GF-D8 (cell line): ENCODE measurements at places on chromosomes 2 and 18.

GRCh38 chr2:130287656-130288026 is 55.1 kb upstream of the IMP4 start:
- DNase-seq = no peak

DNA sequence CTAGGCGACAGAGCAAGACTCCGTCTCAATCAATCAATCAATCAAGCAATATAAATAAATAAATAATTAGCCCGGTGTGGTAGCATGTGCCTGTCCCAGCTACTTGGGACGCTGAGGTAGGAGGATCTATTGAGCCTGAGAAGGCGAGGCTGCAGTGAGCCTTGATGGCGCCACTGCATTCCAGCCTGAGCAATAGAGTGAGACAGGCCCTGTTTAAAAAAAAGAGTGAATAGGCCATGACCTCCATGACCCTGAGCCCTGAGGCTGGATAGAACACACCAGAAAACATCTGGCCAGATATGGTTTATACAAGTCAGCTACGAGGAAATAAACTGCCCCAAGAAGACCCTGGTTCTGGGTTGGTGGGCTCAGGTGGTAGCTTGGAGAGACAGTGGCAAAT is 20.4 kb upstream of the SEMA4C start:
- DNase-seq = no peak

DNA sequence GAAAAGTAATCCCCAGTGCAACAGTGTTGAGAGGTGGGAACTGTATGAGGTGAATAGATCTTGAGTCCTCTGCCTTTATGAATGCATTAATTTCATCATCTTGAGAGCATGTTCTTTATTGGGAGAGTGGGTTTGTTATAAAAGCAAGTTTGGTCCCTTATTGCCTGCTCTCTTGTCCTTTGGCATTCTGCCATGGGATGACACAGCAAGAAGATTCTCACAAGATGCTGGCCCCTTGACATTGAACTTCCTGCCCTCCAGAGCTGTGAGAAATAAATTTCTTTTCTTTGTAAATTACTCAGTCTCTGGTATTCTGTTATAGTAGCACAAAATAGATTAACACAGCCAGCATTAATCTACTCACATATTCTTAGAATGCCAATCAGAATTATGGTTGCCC is 108.6 kb downstream of the EHBP1 start:
- no peak for DNase-seq

GRCh38 chr2:105081006-105081601 is 43.2 kb downstream of the MRPS9 start:
- DNase-seq = no peak

DNA sequence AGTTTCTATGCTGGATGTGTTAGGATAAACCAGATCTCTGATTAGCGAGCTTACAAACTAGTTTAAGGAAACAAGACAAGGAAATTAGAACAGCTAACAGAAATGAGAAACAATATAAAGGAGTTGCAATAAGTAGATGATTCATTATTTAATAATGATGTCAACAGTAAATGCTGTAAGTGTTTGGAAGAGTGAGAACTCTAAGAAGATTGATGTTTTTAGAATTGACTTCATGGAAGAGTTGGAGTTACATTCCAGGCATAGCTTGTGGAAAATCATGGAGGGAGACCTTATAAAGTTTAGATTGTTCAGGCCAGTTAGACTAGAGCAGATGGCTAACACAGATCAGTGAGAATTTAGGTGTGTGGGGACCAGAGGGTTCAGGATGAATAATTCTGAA is 32.6 kb downstream of the PPP1R1C start:
- DNase-seq = no peak

- DNase-seq = no peak
These were observed 270.8 kb downstream of the ZNF407 start for GRCh38 chr18:74868461-74868860.

GRCh38 chr2:30625276-30625675 is 178.2 kb downstream of the LCLAT1 start:
- DNase-seq = no peak

DNA sequence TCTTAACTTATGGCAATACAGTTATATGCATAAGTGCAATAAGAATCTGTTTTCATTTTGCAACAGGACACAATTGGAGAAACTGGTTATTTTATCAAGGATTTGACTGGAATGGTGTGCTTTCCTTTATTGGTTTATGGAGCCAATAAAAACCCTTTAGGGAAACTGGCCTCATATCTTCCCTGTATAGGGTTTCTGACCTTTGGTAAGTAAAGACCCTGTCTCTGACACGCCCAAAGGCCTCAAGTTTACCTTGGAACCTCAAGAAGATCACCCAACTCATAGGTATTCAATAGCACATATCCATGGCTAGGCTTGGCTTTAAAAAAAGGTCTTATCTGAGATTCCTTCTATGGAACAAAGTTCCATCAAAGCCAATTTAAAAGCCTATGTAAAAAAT is 11.2 kb downstream of the HAAO start:
- DNase-seq = no peak

DNA sequence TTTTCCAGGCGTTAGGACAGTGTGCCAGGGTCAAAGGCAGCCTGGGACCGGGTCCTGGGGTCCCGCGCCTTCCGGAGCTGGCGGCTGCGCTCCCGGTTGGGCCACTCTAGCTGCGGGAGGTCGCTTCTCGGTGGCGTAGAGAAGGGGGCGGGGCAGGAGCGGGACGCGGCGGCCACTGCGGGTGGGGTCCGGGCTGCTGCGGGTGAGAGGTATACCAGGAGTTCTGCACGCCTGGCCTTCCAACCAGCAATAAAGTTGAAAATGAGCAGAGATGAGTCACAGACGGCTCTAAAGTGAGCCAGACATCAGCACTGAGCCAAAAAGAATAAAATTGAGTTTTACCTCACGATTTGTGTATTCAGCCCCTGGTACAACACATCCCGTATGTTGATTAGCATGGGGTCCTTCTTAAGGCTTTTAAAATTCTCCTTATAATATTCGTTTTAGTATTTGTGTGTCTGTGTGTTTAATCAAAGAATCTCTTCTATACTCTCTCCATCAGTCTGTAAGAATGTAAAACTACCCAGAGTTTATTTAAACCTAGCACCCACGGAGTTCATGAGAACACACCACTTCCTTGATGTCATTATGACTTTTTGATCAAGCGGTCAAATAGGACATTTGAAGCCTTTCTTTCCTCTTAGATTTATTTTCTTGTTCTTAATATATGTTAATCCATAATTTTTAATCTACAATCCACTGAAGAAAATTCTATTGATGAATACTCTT is at the start of gene C1GALT1C1L:
Gene C1GALT1C1L (minus strand): TSS at position 108 of the 729 bp plus-strand sequence. CDS start 107 bp downstream, at position 1.
- no peak for DNase-seq
